ENCODE measurements at places on chromosomes 16 and 17.

DNA sequence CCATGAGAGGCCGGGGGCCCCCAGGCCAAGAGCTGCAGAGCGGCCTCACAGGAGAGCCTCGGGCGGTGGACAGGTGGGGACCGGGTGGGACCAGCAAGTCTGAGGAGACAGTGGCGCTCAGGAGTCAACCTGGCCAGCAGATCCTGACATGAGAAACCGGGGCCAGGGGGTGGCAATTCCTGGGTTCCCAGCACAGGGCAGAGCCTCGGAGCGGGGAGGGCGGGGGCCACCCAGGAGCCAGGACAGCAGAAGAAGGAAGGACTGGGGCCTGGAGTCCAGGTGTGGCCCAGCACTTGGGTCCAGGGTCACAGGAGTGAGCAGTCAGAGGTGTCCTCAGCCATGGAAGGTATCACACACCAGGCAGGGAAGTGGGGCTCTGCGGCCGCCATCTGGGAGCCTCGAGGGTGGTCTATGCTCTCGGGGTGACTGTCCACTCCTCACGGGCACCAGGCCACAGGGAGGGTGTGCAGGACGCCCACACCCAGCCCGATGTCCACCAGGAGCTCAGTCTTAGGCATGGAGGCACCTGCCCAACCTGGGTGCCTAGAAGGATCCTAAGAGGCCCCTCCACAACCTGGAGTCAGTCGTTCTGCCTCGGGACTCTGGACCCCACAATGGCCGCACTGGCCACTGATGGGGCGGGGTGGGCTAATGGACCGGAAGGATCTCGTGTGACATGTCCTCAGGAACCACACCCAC lies 29.1 kb downstream of the PIEZO1 start:
- DNase-seq: no peak

DNA sequence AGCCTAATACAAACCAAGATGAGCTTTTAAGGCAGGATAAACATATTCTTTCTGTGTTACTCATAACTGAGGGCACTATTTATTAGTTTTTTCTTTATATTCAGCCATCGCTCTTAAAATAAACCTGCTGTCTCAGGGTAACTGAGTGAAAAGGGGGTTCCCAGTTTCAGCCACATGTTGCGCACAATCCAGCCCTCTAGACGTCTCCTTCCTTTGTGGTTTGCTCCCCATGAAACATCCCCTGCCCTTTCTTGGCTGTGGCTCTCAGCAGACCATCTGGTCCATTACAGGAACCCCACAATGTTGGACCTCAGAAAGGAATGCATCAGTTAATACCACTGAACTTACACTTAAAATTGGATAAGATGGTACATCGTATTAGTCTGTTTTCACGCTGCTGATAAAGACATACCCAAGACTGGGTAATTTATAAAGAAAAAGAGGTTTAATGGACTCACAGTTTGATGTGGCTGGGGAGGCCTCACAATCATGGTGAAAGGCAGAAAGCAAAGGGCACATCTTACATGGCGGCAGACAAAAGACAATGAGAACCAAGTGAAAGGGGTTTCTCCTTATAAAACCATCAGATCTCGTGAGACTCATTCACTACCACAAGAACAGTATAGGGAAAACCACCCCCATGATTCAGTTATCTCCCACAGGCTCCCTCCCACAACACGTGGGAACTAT lies 12.6 kb upstream of the IL21R start:
- DNase-seq: no peak

DNA sequence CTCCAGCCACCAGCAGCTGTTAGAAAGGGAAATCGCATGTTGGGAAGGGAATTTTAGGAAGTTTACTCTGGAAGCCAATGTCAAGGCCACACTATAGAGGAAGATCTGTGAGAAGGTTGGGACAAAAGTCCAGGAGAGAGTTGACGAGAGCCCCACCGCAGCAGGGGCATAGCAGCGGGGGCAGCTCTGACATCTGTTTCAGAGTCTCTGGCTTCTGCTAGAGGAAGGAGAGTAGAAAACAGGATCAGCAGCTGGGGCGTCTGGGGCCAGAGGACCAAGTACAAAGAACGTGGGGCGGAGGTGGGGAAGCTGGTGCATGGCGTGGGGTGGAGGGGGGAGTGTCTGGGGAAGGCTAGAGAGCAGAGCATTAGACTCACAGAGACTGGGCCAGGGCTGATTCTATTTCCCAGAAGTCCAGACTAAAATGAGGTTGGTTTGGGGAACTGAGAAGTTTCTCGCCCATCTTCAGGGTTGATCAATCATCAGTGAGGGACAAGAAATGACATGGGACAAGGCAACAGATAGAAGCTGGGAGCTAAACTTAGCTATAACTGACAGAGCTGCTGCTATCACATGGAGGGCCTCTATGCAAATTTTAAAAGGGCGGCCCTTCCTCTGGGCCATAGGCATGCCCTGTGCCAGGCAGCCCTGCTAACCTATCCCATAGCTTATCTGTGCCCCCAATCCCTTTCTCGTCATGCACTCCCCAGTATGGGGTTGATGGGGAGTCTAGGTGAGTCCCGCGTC lies 1.2 kb downstream of the RABEP2 start:
- DNase-seq: no peak

DNA sequence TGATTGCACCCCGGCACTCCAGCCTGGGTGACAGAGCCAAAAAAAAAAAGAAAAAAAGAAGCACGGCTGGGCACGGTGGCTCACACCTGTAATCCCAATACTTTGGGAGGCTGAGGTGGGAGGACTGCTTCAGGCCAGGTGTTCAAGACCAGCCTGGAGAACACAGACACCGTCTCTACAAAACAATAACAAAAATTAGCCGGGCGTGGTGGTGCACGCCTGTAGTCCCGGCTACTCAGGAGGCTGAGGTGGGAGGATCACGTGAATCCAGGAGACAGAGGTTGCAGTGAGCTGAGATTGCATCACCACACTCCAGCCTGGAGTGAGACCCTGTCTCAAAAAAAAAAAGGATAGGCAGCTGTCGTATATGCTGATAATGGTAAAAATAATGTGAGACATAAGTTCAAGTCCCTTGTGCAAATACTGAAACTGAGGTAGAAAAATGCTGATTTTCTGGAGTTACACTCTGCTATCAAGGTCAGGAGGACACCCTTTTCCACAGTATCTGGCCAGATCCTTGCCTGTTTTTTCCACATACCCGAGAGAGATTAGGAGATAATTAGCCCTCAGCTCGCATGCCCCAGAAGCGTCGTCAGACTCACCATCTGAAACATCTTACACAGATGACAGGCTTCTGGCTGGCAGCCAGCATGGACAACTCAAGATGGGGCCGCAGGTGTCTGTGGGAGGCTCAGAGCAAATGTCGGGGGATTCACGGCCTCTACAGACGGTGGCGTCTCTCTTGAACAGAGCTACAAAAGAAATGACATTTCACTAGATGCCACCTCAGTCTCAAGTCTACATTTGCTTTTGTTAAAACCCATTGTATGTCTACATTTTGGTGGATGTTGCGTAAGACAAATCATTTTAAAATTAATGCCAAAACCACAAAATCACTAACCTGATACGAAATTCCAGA lies 36.8 kb downstream of the WDR45B start:
- DNase-seq: no peak

DNA sequence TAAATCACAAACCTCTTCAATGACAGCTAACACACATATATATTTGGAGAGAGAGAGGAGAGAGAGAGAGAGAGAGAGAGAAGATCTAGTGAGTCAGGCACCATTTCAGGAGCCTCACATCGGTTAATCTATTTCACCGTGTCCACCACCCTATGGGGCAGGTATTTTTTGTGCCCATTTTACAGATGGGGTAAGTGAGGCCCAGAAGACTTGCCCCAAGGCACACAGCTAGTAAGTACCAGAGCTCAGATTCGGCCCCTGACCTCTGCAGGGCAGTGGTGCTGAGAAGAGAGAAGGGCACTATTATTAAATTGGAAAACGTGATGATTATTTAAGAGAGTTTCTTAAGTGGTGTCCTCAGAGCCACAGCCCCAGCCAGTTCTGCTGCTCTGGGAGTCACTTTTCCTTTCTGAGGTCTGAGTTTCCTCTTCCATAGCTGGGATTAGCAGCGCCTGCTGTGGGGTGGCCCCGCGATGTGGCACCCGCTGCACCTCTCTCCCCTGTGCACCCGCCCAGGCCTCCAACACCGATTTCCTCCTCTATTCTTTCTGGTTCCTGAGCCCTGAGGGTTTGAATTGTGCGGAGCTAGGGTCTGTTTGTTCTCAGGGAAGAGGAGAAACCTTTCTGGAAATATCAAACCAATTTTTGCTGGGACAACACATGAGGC lies 303.9 kb downstream of the IRF8 start:
- DNase-seq: no peak

GRCh38 chr16:59886021-59886420 lies 1151.9 kb upstream of the GOT2 start:
- no peak for DNase-seq

DNA sequence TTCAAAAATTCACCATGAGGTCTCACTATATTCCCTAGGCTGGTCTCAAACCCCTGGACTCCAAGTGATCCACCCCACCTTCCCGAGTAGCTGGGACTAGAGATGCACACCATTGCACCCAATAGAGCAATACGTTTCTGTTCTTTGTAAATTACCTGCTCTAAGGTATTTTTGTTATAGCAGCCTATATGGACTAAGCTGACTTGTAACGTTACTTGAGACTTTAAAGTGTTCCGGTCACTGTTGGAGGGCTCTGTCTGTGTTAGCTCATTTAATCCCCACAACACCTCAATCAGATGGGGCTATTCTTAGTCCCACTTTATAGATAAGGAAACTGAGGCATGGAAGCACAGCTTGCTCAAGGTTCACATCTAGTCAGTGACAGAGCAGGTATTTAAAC lies 25.4 kb downstream of the IL4R start:
- DNase-seq: no peak

DNA sequence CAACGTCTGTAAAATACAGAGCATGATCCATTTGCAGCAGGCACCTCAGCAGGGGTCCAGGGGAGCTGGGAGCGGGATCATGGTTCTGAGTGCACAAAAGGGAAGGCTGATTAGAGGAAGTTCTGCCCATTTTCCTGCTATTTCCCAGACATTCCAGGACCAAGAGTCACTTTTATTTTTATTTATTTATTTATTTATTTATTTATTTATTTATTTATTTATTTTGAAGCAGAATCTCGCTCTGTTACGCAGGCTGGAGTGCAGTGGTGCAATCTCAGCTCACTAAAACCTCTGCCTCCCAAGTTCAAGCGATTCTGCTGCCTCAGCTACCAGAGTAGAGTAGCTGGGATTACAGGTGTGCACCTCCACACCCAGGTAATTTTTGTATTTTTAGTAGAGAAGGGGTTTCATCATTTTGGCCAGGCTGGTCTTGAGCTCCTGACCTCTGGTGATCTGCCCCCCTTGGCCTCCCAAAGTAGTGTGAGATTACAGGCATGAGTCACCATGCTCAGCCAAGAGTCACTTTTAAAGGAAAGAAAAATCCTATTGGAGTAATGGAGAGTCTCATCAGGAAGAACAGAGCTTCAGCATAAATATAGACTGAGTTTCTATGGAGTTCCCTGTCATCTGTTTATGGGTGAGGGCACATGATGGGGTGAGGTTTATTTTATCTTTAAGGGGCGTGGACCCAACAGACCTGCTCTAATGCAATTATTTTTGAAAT lies 355.2 kb downstream of the HAPSTR1 start:
- no peak for DNase-seq

DNA sequence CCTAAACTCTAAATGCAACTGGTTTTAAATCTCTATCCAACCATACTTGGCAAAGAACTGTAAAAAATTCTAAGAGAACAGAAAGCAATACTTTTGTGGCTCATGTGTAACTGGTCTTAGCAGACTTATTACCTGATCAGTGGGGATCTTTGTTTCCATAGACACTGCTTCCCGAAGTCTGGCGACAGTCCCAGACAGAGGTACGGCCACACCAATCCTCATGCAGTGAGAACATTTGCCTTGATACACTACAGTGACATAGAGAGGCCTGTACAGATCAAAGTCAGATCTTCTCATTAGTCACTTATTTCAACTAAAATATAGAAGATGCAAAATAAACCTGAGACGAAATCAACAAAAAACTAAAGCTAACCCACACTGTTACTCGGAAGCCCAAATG lies 43.9 kb downstream of the USP31 start:
- no peak for DNase-seq

- DNase-seq: no peak
Observed at GRCh38 chr17:7932949-7933348, 943 bp downstream of the CNTROB start.

DNA sequence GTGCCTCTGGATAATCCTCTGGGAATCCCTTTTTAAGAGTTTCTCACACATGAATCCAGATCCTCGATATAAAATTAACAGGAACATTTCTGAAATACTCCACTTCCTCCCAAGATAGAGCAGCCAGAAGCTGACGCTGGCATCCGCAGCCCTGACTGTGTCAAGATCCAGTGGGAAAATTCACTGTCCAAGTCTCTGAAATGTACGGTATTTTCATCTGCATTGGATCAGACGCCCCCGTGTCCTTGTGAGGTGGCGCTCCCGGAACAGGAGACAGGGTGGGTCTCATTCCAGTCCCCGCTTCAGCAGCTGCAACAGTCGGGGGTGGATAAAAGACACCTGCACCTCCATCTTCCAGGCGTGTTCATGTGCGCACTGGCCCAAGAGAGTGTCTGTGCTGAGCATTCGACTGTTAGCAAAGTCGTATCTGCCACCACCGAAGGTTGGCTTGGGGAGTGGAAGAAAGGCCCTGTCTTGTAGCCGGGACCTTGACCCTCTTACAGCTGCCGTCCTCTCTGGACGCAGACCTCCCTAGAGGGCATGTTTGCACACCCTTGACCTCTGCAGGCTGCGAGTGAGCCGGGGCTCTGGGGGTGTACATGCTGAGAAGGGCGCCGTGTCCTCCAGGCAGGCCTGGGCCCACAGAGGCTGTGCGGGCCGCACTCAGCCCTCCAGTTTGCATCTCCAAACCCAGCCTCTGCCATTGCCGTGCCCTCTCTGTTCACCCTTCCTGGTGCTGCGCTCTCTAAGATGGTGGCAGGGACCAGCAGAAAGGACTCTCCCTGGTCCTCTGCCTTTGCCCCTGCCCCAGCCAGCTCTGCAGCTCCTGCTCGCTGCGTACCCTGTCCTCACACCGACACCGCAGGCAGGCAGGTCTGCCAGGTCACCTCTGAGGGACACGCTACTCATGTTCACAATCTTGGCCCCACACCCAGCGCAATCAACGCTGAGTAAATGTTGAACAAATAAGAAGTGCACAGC lies 72.0 kb upstream of the CHMP6 start:
- no peak for DNase-seq

All from NT2/D1 (cell line).